ENCODE measurements at places on chromosomes 12 and 14.

- DNase-seq, result no peak
Measured at GRCh38 chr12:19548834-19549233, 109.5 kb downstream of the AEBP2 start.

- no peak for DNase-seq
Measured at GRCh38 chr12:2291182-2291832, 238.5 kb downstream of the CACNA1C start.

DNA sequence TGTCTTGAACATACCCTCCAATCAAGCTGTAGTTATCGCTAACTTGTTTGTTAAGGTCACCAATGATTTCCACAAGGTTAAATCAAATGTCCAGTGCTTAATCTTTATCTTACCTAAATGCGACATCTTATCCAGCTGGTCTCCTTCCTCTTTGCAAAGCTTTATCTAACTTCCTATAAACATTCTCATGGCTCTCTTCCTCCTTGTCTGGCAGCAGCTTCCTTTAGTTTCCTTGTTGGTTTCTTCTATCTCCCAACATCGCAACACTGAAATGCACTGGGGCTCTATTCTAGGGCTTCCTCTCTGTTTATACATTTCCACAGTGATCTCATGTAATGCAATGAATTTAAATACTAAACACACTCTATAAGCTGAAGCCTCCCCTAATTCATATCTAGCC lies 28.7 kb downstream of the UBE2N start:
- DNase-seq, result no peak

DNA sequence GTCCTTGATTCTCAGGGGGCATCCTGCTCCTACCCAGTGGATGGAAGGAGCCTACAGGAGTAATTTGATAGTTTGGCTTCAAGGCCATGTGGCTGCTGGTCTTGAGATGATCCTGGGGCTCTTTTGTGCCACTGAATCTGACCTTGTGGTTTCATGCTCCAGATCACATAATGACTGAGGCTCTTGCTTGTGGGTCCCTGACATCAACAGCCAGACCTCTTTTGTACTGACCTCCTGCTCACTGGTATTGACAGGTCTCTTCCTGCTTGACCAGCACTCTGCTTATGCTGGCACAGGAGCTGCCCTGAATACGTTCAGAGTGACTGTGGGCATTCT lies 23.2 kb upstream of the JPH4 start:
- DNase-seq, result no peak

DNA sequence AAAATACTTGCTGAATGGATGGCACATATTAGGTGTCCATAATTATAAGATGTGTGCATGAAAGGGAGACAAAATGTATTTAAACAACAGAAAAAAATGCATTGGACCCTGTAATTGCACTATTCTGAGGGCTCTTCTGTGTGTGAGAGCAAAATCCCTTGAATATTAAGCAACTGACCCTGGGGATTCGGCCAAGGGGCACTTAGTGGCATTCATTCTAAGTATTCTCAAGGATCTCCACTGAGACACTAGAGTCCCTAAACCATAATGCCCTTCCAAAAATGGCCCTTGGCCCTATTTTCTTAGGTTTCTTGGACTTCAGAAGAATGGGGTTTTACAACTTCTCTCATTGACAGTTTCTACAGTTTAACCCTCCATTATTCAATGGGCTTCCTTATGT lies 388.6 kb downstream of the GLT1D1 start:
- DNase-seq, result no peak

DNA sequence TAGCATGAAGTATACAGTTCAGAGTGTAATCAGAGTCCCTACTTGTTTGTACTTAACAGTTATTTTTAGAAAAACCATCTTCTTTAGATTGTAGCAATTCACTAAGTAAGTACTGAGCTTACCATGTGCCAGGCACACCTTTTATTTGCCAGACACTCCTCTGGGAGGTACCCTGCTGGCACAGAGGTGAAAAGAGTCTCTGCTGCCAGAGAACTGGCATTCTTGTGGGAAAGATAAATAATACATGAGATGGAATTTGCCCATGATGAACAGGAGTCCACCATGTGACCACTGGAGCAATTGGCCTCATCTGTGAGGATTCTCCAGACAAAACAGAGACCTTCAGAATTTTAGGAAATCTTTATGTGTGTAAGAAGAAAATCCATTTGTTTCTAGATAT lies 199.3 kb upstream of the SLC16A7 start:
- no peak for DNase-seq

All from stimulated activated CD8-positive, alpha-beta memory T cell treated with anti-CD3 and anti-CD28 coated beads, Interleukin-4, amount 100 ng/mL, for 4 hours (primary cell).